NCI-H226 (cell line): ENCODE measurements at places on chromosomes 7 and 10.

- no peak for DNase-seq
Measured at GRCh38 chr10:112261281-112261822, 21.8 kb upstream of the TECTB start.

- DNase-seq = no peak
Measured at GRCh38 chr7:135240441-135240840, 6.8 kb downstream of the STRA8 start.

DNA sequence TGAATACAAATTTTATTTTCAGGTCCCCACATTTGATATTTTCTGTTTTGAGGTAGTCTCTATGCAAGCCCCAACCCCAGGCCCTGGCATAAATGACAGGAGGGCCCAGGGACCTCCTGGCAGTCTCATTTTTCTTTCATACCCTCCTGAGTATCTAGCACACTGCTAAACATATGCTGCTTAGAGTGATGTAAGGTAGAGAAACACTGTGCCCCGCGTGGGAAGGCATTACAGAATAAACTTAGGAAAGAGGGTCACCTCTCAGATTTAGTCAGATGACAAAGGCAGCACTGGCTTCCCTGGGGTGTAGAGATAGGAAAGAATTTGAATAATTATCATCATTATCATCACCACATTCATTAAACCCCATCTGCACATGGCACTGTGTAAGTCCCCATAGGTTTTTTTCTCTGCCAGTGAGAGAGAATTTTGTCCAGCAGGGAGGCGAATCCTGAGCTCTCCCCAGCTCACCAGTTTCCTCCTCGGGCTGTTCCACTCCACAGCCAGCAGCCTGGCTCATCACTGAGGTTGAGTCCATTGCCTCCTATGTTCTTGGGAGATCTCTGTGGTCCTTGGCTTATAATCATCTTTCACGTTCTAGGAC, 507.3 kb upstream of the GALNT17 start:
- DNase-seq = no peak

DNA sequence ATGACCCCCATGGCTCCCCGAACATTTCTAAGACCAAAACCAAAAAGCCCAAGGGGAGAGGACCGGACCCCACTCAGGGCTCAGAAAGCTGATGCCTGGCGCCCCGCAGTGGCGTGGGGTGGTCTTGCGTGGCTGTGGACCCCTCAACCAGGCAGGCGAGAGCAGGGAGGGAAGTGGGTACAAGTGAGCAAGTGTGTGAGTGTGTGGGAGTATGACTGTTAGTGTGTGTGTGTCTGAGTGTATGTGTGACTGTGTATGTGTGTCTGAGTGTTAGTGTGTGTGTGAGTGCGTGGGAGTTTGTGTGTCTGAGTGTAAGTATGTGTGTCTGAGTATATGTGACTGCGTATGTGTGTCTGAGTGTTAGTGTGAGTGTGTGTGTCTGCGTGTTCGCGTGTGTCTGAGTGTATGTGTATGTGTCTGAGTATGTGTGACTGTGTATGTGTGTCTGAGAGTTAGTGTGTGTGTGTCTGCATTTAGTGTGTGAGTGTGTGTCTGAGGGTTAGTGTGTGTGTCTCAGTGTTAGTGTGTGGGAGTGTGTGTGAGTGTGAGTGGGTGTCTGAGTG, 34.0 kb upstream of the INSIG1 start:
- no peak for DNase-seq

- no peak for DNase-seq
Measured at GRCh38 chr10:124624466-124624865, 119.7 kb downstream of the FAM53B start.

GRCh38 chr7:18754766-18755165, 259.2 kb downstream of the HDAC9 start:
- peak; percentile 83 for DNase-seq

DNA sequence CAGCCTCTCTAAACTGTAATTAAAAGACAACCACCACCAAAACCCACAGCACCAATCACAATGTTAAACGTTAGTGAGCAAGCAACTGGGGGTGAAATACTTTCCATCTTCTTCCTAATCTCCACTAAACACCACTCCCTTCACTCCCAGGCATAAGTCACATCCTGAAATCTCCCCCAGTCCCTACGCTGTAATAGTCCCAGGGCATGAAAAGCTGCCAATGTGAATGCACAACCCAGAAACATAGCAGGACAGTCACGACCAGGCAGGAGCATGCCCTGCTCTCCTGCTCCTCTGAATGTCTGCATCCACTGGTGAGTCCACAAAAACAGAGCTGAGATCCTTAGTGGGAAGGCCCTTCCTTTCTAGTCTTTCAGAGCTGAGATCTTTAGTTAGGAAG, 288.9 kb downstream of the PARD3 start:
- DNase-seq = peak; percentile 93

GRCh38 chr7:158802535-158803366, 26.6 kb downstream of the ESYT2 start:
- DNase-seq = peak; percentile 76

- no peak for DNase-seq
Measured at GRCh38 chr10:6301488-6302075, 98.8 kb downstream of the PFKFB3 start.

- DNase-seq = no peak
Measured at GRCh38 chr7:90232430-90232829, 12.5 kb upstream of the CFAP69 start.

- no peak for DNase-seq
Measured at GRCh38 chr7:134712196-134712595, 65.5 kb downstream of the BPGM start.

DNA sequence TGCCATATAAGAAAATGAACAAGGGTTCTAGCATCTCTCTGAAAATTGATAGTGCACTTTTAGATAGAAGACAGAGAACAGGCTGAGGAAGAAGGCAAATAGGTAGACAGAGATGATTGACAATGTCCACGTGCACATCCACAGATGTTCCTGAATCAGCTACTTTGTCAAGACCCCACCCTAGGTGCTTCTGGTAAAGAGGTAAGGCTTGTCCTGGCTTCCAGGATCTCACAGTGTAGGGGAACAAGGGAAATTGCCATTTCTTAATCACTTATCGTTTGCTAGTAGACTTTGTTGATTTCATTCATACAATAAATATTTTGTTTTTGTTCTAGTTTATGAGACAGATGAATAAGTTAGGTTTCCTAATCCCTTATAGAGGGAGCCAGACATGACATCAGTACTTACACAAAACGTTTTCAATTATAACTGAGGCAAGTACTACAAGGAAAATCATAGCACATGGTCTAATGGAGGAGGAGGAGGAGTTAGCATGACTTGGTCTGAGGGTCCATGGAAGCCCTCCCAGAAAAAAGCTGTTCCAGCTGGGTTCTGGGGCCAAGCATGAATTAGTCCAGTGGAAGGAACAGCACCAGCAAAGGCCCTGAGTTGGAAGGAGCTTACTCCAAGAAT, 115.9 kb upstream of the ARID5B start:
- no peak for DNase-seq

DNA sequence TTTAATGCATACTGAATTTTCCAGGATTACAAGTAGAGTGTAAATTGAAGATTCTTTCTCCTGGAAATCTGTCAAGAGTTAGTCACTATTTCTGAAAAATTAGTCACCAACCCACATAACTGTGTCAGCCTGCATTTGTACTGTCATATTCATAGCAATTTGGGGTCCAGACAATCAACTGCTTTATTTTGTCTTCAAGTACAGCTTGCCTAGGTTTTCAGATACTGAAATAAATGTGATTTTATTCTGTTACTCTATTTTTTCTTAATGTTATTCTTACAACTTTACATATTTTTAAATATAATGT, 55.1 kb downstream of the CUBN start:
- DNase-seq = peak; percentile 18

DNA sequence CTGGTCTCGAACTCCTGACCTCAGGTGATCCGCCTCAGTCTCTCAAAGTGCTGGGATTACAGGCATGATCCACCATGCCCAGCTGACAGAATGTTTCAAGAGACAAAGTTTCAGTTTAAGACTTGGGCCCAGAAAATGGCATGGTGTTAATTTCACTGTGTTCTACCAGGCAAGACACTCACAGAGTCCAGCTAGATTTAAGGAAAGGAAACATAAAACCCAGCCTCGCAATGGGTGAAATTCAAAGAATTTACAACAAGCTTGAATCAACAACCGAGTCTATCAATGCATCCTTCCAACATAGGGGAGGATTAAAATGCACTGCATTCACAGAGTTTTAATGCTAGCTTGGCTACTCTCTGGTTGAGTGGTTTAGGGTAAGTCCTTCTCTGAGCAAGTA, 764.0 kb downstream of the XPNPEP1 start:
- no peak for DNase-seq

- DNase-seq = no peak
Measured at GRCh38 chr7:80403686-80404241, 108.1 kb downstream of the GNAT3 start.

DNA sequence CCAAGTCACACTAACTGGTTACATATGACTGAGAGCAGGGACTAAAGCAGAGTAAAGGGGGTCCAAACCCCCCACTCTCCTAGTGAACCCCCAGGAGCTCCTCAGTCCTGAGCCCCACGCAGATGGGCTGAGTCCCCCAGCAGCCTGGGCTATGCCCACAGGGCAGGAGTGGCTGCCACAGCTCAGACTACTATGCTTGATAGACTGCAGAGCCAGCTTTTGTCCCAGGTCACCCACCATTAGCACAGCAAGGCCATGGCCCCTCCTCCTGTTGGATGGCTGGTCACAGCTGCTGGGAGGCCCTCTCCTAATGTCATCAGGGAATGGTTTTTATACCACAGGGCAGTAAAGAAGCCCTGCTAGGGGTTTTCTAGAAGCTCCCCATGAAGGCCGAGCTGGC, 46.3 kb upstream of the FGFR2 start:
- DNase-seq = no peak

DNA sequence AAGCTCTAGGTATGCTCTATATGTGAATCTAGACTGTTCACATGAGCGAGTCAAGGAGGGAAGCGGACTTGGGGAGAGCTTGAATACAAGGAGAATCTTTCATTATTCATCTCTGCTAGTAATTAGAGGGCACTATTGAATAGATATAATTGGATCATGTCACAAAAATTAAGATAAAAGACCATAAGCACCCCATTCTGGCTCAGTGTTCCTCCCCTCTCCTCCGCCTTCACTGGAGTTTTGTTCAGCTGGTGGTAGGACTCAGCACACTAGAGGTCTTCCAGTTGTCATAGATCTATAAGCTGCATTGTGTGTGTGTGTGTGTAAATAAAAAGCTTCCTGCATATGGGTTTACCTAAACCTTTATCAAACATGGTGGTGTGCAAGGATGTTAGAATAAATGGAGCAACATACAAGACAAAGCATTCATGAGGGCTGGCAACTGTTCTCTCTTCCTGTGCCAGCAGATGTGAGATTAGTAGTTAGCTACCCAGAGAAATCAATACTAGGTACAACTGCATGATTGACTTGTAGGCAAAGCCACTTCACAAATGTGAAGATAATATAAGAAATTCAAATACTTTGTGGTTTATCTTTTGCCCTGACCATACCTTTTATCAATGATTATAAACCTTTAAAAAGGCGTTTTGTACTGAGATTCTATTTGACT, 142.6 kb downstream of the CREB5 start:
- DNase-seq = peak; percentile 55

DNA sequence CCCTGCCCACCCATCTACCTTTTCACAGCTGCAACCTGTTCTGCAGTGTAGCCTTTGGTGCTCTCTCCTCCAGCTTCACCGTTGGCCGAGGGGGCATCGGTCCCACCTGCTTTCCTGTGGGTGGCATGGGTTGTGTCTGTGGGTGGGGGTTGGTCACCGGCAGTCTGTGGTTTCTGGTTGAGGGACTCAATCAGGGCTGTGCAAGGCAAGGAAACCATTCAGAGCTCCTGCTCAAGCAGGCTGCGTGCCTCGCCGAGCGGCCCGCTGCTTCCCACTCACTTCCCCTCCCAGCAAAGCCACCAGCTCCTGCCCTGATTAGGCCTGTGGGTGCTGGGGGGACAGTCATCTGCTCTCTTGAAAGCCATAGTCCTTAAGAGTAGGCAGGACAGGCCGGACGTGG, 9.8 kb downstream of the DNAJB12 start:
- DNase-seq = no peak

DNA sequence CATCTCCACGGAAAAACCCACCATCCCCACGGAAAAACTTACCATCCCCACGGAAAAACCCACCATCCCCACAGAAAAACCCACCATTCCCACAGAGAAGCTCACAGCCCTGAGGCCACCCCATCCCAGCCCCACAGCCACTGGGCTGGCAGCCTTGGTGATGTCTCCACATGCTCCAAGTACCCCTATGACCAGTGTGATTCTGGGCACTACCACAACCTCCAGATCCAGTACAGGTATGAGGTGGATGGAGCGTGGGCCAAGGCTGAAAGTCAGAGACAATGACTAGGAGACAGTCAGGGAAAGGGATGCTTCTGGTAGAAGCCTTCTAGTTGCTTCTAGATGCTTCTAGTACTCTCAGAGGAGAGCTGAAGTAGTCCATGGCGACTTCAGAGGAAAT, 19.6 kb downstream of the ZAN start:
- no peak for DNase-seq
